COR-L47 (cell line): ENCODE measurements at places on chromosomes 1 and 21.

DNA sequence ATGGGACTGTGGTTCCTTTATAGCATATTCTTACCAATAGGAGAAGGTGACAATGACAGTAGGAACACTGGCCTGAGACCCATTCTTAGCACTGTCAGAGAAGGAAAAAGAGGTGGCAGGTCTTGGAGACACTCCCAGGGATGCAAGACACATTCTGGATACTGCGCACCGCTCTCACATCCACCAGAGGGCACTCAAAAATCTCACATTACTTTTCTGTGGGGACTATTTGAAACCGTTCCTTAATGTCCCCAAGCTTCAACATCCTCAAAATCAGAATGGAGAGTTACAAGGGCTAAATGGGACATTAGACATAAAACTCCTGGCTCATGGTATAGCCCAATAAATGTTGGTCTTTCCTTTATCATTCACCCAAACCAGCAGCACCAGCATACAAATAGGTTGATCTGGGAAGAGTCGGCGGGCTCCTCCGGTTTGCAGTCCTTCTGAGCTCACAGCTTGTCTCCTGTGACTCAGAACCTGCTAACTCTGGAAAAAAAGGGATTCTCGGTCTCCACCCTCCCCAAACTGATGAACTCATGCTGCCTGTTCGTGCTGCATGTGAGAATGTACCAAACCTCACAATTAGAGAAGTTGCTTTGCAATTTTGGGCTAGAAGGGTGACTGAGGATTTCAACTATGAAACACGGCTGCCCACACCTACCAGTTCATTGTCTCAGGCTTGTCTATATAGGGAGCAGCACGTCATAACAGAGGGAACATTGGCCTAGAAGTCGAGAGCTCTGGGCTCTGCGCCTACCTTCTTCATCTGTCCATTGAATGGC is 40.2 kb downstream of the IL12RB2 start:
- peak; percentile 39 for DNase-seq

DNA sequence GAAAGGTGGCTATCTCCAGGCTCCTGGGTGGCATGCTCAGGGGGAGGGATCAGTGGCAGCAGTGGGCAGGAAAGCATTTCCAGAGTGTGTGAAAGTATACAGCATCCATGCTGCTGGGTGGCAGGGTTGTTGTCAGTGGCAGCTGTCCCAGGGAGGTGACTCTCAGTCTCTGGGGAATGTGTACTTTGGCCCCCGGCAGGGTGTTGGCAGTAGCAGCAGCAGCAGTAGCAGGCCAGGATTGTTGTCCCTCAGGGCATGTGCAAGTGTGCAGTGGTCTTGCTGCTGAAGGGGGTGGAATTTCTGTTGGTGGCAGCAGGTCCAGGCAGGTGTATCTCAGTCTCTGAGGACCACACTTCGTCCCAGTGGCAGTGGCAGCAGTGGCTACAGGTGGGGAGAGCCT is 71.7 kb upstream of the GUCA2B start:
- DNase-seq: no peak

GRCh38 chr1:51664421-51665240 is 47.7 kb downstream of the OSBPL9 start:
- DNase-seq: no peak

- no peak for DNase-seq
Observed at GRCh38 chr1:6177681-6178380, 2.3 kb downstream of the CHD5 start.
